Stimulated activated CD8-positive, alpha-beta memory T cell treated with anti-CD3 and anti-CD28 coated beads, Interleukin-7, amount 100 ng/mL, for 1 hour (primary cell): ENCODE measurements at places on chromosomes 6 and 20.

DNA sequence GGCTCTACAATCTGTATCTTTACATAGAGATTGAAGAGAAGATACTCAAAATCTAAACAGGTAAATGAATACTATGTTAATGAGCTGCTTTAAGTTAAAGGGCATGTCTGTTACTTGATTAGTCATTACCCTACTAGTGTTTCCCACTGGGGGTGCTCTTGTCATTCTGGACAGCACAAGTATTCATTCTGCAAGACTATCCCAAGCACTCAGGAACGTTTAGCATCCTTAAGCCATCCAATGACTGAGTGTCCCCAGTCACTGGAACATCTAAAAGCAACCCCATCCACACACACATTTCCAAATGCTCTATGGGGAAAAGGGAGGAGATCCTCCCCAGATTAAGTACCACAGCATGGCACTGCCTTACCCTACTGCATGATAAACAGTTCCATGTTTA, 25.7 kb downstream of the EZR start:
- DNase-seq: no peak

- DNase-seq: no peak
Observed at GRCh38 chr6:140078561-140079125, 704.2 kb upstream of the CITED2 start.

- no peak for DNase-seq
Observed at GRCh38 chr6:100096341-100096740, 102.3 kb upstream of the MCHR2 start.

GRCh38 chr6:63214816-63215215, 3.5 kb downstream of the FKBP1C start:
- DNase-seq: no peak

DNA sequence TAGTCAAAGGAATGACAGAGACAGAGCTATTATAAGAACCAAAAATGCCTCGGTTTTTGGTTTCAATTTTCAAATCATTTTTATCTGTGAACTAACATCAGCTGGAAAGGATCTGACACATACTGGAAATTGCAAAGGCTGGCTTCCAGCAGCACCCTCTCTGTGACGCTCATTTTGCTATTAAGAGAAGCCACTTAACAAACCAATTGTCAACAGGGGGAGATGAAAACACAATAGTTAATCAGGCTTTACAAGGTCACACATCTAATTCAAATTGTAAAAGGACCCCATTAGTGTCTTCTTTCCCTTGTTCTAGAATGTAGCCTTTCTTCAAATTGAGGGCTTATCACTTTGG, 160.5 kb downstream of the TFAP2B start:
- DNase-seq: no peak

DNA sequence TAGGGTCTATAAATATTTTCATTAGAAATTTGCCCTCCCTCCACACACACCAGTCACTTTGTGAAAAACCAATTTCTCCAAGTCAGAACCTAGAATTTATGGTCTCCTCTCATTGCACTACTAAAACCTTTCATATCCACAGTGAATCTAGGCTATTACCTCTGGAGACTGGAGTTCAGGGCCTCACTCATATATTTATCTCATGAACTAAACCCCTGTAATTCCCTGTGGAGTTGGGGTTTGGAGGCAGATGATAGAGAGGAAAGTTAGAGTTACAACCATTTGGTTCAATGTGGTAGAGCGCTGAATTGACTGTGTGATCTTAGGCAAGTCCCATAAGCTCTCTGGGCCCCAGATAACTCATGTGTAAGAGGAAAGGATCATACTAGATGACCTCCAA, 18.2 kb upstream of the CEP85L start:
- DNase-seq: no peak

DNA sequence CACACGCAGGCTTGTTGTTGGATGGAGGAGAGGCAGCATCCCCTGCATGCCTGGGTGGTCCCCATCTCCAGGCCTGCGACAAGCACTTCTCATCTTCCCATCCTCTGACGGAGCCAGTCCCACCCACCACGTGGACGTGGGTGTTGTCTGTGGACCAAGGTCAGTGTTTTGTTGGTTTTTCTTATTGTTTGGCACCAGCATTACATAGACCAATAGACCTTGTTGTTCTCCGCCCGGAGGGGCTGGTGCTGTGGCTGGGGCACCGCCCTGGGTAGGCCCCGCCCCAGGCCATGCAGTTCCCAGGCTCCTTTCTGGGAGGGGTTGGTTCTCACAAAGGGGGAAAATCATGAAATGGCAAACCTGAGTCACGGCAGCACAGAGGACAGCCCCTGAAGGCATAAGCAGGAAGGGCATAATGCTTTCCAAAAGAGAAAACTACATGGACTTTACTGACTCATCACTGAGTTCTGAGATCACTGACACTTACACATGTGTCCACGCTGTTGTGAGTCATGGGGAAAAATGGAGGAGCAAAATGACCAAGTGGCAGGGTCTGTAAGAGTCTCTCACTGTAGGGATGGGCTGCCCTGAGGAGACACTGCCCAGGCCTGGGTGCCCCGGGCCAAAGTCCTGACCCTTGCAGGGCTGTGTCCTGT, 90.8 kb downstream of the THBS2 start:
- no peak for DNase-seq

- no peak for DNase-seq
Observed at GRCh38 chr6:56682635-56683034, 39.9 kb upstream of the DST start.

DNA sequence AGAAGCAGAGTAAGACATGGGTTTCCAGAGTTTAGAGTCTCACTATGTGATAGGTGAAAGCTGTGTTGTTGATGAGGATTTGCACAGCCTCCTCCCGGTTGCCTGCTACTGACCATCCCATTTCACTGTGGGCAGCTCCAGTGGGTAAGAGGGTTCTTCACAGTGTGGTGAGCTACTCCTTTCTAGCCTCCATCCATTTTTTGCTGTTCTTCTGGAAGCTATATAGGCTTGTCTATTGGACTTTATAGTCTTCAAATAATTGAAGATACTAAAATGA, 13.4 kb downstream of the UST start:
- no peak for DNase-seq

DNA sequence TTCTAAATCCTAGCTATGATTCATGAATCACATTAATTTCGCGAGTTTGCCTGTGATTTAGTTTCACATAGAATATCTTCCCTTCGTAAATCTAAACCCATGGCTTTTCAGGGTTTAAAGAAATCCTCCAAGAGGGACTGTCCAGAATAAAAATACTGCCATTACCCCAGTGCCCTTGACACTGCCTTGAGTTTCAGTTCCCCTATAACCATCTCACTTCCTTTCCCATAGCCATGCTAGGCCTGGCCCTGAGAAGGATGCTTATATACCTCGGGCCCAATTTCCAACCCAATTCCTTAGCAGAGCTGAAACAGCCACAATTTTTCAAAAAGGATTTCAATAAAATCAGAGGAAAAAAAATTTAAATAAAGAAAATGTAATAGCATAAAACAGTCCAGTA, 697.3 kb downstream of the FRK start:
- DNase-seq: no peak

DNA sequence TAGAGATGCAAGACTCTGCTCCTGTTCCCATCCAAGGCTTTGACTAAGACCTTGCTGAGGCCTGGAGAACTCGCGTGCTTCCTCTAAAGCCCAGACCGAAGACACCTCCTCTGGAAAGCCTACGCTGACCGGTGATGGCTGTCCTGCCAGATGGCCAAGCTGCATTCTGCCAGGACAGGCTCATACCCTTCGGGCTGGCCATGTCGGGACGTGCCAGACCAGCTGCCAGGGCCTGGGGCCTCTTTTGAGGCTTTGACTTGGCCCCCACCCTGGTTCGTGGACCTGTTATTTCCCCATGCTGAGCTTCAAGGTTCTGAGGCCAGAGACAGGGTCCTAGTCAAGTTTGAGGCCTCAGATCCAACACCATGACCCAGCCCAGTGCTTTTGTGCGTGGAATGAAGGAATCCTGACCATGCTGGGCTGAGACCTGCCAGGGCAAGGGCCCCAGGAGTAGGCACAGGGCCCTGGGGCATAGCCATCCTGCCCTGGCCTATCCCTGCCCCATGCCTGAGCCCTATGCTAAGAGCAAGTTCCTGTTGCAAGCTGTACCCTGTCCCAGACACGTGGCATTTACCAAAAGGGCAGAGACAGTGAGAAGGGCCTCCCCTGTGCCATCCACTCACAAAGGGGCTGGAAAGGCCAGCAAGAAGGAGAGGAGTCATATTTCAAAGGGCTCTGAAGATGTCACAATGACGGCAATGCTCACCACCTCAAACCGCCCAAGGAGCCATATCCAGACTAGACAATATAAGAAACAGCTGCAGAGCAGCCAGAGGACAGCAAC, 42.8 kb downstream of the MRPL14 start:
- no peak for DNase-seq

GRCh38 chr6:13630499-13630898, 15.4 kb downstream of the NOL7 start:
- DNase-seq: no peak

DNA sequence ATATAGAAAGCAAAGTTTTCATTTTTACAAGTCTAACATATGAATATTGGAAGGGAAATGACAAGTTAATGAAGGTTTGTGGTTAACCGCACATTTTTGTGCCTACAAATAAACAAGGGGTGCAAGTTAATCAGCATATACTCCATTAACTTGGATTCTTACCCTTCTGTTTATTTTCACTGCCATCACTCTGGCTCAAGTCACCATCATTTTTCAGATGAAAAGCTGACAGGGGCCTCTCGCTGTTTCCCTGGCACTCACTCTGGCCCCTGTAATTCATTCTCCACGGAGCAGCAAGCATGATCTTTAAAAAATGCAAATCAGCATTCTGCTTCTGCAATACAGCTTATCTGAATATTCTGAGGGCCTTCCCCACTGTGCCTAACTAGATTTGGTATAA, 29.8 kb downstream of the APCDD1L start:
- no peak for DNase-seq

GRCh38 chr20:63931735-63932134, 24.5 kb downstream of the UCKL1 start:
- no peak for DNase-seq

- no peak for DNase-seq
Observed at GRCh38 chr6:54262499-54262898, 45.7 kb upstream of the TINAG start.

GRCh38 chr6:13508711-13509705, 21.6 kb upstream of the GFOD1 start:
- DNase-seq: no peak
